ENCODE measurements at places on chromosomes 12 and 14.
A peak's percentile ranks its signal among the peaks of the same experiment; 100 is the strongest.

- DNase-seq, result peak; percentile 36
Observed at GRCh38 chr12:47990351-47991105, 13.7 kb downstream of the COL2A1 start.

- DNase-seq, result no peak
Observed at GRCh38 chr14:35347323-35348043, 55.3 kb downstream of the PSMA6 start.

DNA sequence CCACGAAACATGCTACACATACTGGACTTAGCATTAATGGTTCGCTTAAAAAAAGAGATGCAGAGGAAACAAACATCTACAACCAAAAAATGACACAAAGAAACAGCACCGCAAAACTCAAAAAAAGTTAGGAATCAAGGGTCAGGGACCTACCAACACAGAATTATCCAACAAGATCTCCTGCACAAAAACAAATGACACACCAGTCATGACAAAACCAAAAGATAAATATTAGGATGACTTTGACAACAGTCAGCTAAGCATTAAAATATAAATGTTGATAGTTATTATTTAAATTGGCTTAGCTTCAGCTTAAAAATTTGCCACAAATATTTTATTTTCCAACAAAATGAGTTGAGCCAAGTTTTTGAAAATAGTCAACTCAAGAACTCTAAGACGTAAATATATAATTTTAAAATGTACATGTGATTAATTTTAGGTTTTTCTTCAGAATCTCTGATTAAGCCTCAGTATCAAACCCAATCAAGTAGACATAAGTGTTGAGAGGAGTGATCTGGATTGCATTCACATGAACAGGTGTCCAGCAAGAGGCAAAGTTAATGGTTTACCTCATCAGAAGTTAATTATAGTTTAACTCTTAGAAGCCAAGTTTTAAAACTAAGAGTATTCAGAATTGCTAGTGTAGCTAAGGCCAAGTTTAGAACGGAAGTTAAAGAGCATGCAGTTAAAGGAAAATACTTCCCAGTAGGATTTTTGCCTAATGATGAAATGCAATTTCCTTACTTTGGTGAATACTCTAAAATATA, 79.9 kb downstream of the HEATR5A start:
- DNase-seq, result no peak

GRCh38 chr12:92141591-92142121, 4.0 kb downstream of the BTG1 start:
- DNase-seq, result peak; percentile 16

DNA sequence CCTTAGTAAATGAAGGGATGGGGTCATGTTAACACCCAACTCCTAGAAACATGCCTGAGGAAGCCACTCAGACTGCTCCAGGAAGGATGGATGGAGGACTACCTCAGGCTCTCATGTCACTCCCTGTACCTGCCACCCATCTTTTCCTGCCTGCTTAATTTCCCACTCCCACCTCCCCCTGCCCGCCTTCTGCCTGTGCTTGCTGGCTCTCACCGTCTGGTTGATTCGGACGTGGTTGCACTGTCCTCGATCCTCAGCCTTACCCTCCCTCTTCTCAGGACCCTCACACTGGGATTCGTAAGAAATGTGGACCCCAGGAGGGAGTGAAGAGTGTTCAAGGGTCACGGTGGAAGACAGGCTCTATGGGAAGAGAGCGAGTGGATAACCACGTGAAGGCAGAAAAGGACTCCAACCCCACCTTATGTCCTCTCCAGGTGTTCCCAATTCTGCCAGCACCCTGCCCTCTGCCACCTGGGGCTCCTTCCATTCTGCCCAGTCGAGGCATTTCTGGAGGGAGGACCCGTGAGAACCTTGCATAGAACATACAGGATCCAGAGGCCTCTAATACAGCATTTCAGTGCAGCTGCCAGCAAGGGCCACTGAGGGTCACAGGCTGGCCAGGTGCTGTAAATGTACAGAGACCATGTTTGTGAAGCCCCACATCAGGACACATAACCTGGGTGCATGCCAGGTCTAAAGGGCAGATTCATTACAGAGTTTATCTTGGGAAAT, 12.9 kb downstream of the ITGB7 start:
- no peak for DNase-seq

DNA sequence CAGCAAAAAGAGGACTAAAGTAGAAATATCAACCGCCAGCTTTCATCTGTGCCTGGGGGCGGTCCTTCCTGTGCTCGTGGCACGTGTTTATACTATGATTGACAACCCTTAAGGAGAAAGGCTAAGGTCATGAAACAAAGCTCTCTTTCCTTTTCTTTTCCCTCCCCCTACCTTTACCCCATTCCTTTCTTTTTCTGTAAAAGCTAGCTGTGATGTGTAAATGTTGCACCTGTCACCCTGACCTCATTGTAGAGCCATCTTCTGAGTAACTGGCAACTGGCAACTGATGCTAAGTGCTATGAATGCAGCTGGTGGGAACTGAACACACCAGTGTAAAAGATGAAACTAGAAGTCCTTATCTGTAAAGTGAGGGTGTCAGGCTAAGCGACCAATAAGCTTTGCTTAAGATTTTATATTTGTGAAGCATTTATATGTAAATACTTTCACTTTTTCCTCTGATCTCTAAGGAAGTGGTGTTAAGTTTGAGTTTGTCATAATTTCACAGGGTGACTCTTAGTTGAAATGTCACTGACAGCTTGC, 102.8 kb upstream of the BCAT1 start:
- DNase-seq, result peak; percentile 45

GRCh38 chr14:72387726-72388125, 455.5 kb downstream of the RGS6 start:
- DNase-seq, result no peak

DNA sequence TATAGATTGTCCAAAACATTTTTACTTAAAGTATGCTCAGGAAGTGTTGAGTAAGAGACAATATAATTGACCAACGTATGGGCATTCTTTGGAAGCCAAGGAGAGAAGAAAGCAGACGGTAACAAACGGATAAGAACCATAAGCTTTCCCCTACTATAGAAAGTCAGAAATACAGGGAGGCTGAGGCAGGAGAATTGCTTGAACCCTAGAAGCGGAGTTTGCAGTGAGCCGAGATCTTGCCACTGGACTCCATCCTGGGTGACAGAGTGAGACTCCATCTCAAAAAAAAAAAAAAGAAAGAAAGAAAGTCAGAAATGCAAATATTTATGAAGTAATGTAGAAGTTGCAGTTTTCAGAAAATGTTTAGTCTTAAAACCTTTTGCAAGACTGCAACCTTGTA, 51.2 kb upstream of the PCED1B start:
- no peak for DNase-seq

- no peak for DNase-seq
Observed at GRCh38 chr12:116346741-116347140, 69.2 kb upstream of the MED13L start.

GRCh38 chr14:91229743-91230200, 14.7 kb downstream of the GPR68 start:
- peak; percentile 70 for DNase-seq

DNA sequence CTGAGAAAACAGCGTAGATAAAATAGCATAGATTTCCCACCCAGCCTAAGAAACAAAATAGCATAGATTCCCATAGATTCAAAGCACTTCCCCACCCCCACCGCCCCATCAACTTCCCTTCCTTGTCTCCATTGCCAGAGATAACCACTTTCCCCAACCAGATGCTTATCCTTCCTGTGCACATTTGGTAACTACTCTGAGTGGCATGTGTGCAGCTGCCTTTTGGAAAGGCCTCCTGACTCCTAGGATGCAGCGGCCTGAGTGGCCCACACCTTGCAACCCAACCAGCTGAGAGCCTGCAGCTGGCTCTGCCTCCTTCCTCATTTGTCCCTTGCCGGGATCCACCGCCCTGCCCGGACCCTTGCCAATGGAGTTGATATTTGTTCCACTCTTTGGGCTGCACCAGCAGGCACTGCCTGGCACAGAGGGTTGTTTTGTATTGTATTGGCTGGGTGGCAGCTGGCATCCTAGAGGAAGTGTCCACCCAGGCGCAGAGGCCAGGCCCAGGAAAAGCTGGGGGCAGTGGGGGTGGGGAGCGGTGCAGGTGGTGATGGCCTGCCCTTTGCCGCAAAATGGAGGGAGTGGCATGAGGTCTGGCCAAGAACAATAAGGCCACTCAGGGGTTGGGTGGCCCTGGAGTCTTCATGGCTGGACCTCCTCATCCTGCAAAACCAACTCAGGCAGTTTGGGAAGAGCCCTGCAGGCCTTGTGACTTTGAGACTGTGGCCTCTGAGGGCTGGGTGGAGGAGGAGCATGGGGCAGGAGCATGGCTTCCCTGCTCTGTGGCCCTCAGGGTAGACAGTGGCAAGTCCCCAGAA, 4.9 kb downstream of the SLC48A1 start:
- no peak for DNase-seq

DNA sequence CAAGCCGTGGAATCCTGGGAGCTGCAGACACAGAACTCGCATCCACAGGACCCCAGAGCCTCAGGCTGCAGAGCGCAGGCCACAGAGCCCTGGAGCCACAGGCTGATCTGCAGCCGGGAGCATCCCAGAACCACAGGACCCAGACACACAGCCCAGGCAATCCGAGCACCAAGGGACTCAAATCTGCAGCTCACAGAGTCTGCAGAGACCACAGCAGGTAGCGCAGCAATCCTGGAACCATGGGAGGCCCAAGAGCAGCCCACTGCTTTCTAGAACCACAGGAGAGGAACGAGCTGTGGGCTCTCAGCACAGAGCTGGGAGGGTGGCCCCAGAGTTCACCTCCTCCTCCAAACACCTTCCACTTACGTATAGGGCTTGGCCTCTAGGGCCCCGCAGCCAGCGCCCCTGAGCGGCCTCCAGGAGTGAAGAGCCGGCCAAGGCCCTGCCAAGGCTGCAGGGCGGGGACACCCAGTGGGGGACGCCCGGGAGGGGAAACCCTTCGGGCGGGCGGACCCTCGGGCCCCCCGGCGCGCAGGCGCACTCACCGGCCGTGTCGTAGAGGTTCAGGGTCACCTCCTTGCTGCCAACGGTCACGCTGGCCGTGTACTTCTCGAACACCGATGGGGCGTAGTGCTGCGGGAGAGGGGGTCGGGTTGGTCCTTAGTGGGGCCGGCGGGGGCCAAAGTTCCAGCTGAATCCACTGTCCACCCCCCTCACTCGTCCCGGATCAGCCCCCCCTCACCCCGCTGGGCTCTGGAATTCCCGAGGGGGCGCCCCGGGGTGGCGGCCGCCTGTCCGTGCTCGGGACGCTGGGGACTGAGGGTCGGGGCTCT, 665 bp downstream of the RHOF start:
- peak; percentile 58 for DNase-seq

DNA sequence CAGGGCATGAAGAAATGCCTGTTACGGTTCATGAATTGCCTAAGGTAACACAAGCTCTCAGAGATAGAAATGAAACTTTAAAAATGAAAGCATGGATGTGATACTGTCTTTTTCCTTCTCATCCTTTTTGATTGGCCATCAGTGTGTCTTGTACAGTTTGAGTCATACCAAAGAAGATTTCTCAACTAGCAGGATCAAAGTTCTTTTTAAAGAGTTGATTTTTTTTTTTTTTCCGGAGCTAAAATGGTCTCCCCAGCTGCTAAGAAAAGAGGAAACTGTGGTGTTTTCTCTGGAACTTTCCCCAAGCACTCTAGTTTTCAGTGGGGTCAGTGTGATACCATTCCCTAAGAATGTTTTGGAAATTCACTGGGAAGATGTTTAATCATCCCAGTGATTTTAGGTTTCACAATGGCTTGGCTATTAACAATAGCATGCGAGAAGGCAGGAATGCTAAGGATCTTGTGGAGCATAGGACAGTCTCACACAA, 105.0 kb downstream of the ETNK1 start:
- DNase-seq, result no peak

DNA sequence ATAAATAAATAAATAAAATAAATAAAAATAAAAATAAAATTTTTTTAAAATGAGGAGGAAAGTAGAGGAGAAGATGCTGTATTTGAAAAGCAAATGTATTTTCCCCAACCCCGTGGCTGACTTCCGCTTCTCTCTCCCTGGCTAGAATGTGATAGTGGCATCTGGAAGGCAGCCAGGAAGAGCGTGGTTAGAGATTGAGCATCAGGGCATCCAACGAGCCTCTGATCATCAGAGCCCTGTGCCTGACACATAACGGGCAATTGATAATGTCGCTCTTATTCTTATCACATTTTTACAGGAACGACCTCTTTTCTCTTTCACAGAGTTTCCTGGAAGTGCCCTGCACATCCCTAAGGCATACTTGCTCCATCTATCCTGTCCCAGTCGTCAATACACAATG, 496.9 kb upstream of the TMEM132C start:
- DNase-seq, result no peak

DNA sequence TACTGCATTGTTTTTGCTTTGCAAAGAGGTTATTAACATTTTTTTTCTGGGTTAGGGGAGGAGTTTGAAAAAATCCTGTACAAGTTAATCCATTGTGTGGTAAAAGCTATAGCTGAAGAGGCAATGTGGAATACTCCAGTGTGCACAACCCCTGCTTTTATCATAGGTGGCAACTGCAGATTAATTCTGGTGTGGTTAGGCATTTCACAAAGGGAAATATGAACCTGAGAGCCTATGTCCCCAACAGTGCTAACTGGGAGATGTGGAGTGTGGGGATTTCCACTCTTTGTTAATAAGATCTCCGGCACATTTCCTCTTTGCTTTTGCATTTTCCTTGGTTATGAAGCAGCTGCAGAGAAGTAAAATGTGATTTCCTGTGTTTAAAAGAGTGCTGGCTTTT, 33.6 kb downstream of the PRORP start:
- no peak for DNase-seq

DNA sequence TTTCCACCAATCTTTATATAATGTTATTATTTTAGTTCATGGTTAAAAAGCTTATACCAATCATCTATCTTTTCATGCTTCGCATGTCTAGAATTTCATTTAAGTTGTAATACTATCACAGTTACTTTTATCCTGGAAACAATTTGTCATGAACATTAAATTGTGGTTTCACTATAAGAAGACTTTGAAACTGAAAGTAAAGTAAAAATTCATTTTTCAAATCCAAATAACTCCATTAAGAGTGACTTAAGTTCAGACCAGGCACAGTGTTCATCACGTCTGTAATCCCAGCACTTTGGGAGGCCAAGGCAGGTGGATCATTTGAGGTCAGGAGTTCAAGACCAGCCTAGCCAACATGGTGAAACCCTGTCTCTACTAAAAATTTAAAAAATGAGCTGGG, 12.4 kb downstream of the ESR2 start:
- no peak for DNase-seq

GRCh38 chr12:108079721-108080120, 49.4 kb upstream of the WSCD2 start:
- no peak for DNase-seq

DNA sequence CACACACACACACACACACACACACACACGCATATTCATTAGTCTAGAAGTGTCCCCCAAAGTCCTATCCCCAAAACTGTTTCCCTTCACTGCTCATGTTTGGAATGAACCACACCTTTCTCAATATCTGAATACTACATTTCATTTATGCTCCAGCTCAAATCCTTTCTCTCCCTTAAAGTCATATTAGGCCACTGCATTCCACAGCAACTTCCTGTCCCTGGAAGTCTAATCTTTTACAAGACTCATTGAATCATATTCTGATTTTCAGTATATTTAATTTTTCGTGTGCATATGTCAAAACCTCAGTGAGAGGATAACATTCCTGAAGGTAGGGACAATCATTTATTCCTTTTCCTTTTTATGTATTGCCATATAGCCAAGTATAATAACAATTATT, 155.6 kb upstream of the LMNTD1 start:
- DNase-seq, result no peak

Data from activated gamma-delta T cell treated with Interleukin-2 at 50 U/mL for 16 hours (primary cell).